ENCODE measurements at places on chromosomes 11 and 22.
A peak's percentile ranks its signal among the peaks of the same experiment; 100 is the strongest.

GRCh38 chr11:109222761-109223160 is 199.2 kb upstream of the C11orf87 start:
- no peak overlapping the region for H3K4me3 ChIP-seq
- no peak overlapping the region for H3K27ac ChIP-seq
- DNase-seq: no peak

- H3K4me3 ChIP-seq: no peak overlapping the region
- DNase-seq: no peak
- H3K4me1 ChIP-seq: peaks cover 3% of the 10 kb centered on the region
- H3K36me3 ChIP-seq: no peaks in the 10 kb centered on the region
- no peaks in the 10 kb centered on the region for H3K27me3 ChIP-seq
Observed at GRCh38 chr22:25007444-25008106, 55.1 kb downstream of the KIAA1671 start.

DNA sequence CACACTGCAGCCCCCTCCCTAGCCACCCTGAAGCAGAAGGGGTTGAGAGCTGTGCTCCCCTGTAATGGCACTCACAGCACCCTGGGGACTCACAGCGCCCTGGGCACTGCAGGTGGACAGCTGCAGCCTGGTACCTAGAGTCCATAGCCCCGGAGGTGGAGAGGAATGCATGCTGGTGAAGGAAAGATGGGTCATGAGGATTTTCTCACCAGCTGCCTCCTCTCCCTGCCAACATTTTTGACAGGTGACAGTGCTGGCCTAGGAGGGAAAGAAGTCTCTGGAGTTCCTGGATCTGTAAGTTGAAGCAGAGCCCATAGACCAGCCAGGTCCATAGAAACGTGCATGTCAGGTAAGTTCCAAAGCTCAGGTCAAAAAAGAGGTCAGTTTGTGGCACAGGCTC is 330.5 kb downstream of the TENM4 start:
- no peak for DNase-seq
- peaks cover 6% of the 10 kb centered on the region for H3K27me3 ChIP-seq
- H3K36me3 ChIP-seq: no peaks in the 10 kb centered on the region
- no peaks in the 10 kb centered on the region for H3K4me1 ChIP-seq
- no peak overlapping the region for H3K27ac ChIP-seq

DNA sequence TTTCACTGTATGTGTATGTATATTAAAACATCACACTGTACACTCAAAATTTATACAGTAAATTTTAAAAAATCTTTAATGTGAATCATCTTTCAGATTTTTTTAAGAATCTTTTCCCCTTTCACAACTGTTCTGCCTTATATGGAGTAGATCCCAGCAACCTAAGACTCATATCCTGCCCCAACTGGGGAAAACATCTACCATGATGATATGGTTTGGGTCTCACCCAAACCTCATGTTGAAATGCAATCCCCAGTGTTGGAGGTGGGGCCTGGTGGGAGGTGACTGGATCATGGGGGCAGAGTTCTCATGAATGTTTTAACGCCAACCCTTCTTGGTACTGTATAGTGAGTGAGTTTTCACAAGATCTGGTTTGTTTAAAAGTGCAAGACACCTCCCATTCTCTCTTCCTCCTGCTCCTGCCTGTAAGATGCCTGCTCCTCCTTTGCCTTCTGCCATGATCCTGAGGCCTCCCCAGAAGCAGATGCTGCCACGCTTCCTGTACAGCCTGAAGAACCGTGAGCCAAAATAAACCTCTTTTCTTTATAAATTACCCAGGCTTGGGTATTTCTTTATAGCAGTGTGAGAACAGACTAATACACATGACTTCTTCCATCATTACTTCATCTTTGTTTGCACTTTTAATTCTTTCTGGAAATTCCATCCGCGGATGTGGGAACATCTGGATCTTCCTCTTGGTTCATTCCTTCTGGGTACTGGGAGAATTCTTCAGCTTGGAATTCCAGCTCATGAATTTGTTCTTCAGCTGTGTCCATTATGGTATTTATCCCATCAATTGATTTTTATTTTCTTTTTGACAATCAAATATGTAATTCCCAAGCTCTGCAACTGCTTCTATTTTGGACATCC is 36.9 kb downstream of the LINC01488 start:
- DNase-seq: no peak
- H3K36me3 ChIP-seq: no peaks in the 10 kb centered on the region
- H3K4me1 ChIP-seq: no peaks in the 10 kb centered on the region
- H3K4me3 ChIP-seq: no peak overlapping the region
- no peak overlapping the region for H3K27ac ChIP-seq
- H3K27me3 ChIP-seq: peaks cover 16% of the 10 kb centered on the region

- peak; percentile 67 for DNase-seq
- no peaks in the 10 kb centered on the region for H3K36me3 ChIP-seq
- peaks cover 15% of the 10 kb centered on the region for H3K4me1 ChIP-seq
- no peak overlapping the region for H3K27ac ChIP-seq
- peaks cover 73% of the 10 kb centered on the region for H3K27me3 ChIP-seq
- H3K4me3 ChIP-seq: no peak overlapping the region
Observed at GRCh38 chr11:2151500-2152257, 9.3 kb downstream of the INS start.

GRCh38 chr22:44683237-44683636 is 18.8 kb upstream of the PRR5 start:
- DNase-seq: no peak
- no peaks in the 10 kb centered on the region for H3K36me3 ChIP-seq
- no peak overlapping the region for H3K4me3 ChIP-seq
- no peaks in the 10 kb centered on the region for H3K27me3 ChIP-seq

- peak overlapping the region; percentile 94 for H3K4me3 ChIP-seq
- H3K27ac ChIP-seq: peak overlapping the region; percentile 56
- no peaks in the 10 kb centered on the region for H3K36me3 ChIP-seq
- no peaks in the 10 kb centered on the region for H3K27me3 ChIP-seq
- H3K4me1 ChIP-seq: peaks cover 3% of the 10 kb centered on the region
Observed at GRCh38 chr11:57514538-57515331, 767 bp downstream of the SLC43A1 start.

DNA sequence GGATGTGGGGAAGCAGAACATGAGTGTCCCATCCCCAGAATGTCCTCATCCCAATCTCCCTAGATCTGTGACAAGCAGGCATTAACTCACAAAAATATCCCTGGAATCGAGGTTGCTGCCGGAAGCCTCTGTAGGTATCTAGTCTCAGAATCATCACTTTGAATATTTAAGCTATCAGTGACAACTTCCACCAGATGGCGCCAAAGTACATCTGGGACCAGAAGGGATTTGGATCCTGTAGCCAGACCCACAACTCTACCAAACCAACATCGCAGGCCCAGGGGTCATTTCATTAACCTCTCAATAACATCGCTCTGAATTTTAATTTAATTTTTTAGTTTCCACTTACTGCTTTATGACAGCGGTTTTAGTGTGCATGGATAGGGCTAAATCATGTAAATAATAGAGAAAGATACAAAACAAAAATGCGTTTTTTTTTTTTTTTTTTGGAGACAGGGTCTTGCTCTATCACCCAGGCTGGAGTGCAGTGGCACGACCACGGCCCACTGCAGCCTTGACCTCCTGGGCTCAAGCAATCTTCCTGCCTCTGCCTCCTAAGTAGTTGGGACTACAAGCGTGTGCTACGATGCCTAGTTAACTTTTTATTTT is 1.1 kb upstream of the EXT2 start:
- H3K27ac ChIP-seq: no peak overlapping the region
- DNase-seq: peak; percentile 69
- H3K27me3 ChIP-seq: no peaks in the 10 kb centered on the region
- no peaks in the 10 kb centered on the region for H3K36me3 ChIP-seq
- peaks cover 16% of the 10 kb centered on the region for H3K4me1 ChIP-seq

DNA sequence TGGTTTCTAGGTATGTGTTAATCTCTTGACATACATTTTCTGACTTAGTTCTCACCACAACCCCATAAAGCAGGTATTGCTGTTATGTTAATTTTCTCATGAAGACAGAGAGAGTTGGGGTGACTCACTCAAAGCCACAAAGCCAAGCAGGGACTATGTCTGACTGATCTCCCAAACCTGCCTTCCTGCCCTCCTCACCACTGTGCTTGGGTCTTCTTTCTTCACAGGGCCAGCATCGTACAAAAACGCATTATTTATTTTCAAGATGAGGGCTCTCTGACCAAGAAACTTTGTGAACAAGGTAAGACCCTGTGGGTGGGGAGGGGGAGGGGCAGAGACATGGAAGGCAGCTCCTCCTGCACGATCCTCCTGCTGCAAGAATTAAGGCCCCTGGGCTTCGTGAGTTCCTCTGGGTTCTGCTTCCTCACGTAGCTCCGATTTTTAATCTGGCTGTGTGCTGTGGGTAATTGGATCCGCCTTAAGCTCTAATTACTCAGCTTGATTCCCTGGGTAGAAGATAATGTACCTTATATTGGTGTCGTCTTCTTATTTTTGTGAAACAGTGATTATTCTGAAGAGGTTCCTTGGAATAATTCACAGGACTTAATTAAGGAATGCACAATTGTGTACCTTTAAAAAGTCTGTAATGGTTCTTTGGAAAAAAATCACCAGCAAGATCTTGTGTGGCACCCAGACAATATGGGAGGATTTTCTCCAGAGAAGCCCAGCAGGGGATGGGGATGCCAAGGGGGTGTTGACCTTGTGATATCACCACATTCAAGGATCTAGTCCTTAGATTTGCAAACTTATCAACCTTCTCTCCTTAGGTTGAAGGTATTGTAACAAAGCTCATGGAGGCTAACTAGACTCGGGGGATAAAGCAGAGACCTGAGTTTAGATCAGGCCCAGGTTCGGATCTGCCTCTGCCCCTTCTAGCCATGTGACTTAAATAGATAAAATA is 112.9 kb downstream of the SPON1 start:
- peaks cover 64% of the 10 kb centered on the region for H3K4me1 ChIP-seq
- H3K36me3 ChIP-seq: no peaks in the 10 kb centered on the region
- H3K4me3 ChIP-seq: peak overlapping the region; percentile 31
- DNase-seq: peak; percentile 61

GRCh38 chr22:42273855-42274451 is 3.5 kb upstream of the TCF20 start:
- no peak overlapping the region for H3K27ac ChIP-seq
- no peaks in the 10 kb centered on the region for H3K36me3 ChIP-seq
- no peak for DNase-seq

DNA sequence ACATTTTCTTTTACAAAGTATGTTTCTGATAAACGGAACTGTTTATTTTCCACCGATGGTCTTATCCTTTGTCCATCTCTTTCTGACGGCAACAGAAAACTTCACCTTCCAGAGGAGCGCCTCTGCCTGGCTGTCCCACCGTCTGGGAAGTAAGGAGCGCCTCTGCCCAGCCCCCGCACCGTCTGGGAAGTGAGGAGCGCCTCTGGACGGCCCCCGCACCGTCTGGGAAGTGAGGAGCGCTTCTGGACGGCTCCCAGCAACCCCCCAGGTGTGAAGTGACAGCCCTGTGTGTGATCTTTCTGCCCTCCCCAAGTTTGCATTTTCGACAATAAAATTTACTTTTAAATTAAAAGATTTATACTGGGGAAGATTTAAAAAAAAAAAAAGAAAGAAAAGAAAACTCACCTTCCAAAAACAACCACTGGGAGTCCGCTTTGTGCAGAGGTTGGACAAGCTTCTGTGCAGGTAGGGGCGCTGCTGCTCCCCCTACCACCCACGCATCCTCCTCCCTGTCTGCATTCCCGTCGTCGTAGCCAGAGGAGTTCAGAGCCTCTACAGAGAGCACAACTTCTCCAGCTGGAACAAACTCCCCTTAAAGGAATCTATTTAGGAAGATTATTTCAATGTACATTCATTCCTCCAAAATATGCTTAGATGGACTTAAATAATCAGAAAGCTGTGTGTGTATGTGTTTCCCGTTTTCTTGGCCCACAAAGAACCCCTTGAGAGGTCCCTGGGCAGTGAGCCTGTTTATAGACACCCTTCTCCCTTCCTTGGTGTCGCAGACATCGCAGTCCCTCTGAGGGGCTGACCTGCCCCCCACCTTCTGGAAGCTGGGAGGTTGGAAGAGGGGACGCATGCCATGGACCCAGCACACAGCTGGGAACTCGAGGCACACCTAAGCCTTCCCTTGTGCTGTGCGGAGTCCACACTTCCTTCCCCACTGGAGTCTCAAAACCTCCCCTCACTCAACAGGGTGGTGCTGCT is 849 bp upstream of the APOBEC3B start:
- no peak overlapping the region for H3K4me3 ChIP-seq
- H3K27ac ChIP-seq: no peak overlapping the region
- peaks cover 39% of the 10 kb centered on the region for H3K4me1 ChIP-seq
- DNase-seq: no peak
- H3K27me3 ChIP-seq: peaks cover 13% of the 10 kb centered on the region

DNA sequence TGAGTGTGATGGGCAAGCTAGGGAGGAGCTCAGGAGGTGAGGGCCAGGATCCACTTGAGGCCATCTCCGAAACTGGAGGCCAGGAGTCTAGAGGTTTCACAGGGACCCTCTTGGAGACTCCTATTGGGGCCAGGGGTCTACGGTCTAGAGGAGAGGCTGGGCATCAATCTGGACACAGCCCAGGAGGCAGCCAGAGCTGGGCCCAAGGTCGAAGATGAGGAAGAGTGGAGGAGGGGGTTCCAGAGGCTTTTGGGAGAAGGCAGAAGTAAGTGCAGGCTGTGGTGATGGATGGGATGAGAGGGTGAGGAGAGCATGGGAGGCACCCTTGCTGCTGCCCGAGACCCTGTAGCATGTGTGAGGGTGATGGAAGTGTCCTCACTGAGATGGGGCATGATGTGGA is 56.6 kb downstream of the LRRC32 start:
- H3K27me3 ChIP-seq: no peaks in the 10 kb centered on the region
- H3K4me1 ChIP-seq: no peaks in the 10 kb centered on the region
- no peak overlapping the region for H3K4me3 ChIP-seq
- H3K27ac ChIP-seq: no peak overlapping the region

GRCh38 chr11:65919141-65919572 is at the start of gene DRAP1:
TSS of gene DRAP1 (plus strand) at chr11:65919426. CDS start at chr11:65919502, 76 bp downstream.
- DNase-seq: peak; percentile 99
- peak within 1 kb of the TSS; percentile 84 for H3K27ac ChIP-seq
- peak within 1 kb of the TSS; percentile 99 for H3K4me3 ChIP-seq
- no peaks in the 10 kb centered on the region for H3K27me3 ChIP-seq

GRCh38 chr11:119691701-119692539 is 37.1 kb downstream of the NECTIN1 start:
- H3K4me1 ChIP-seq: peaks cover 3% of the 10 kb centered on the region
- no peak overlapping the region for H3K27ac ChIP-seq
- H3K4me3 ChIP-seq: no peak overlapping the region
- no peak for DNase-seq
- peaks cover 38% of the 10 kb centered on the region for H3K27me3 ChIP-seq

DNA sequence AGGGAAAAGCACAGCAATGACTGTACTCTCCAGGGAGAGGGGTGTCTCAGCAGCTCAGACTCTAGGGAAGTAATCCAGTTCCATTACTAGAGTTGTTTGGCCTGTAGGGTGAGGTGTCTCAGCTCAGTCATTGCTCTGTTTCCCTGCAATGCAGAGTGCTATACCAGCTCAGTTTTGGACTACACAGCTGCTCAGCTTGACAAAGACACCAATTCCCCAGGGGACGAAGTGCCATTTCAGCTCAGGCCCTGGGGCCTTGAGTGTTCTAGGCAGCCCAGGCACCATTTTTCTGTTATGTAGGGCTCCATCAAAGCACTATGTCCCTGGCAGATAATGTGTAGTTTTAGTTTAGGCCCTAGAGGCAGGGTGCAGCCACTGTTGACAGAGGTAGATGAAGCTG is 18.2 kb downstream of the CALCB start:
- peaks cover 10% of the 10 kb centered on the region for H3K27me3 ChIP-seq
- no peaks in the 10 kb centered on the region for H3K36me3 ChIP-seq
- no peak for DNase-seq
- no peak overlapping the region for H3K4me3 ChIP-seq
- H3K27ac ChIP-seq: no peak overlapping the region

Measured in T-cell (primary cell).